Left ventricle myocardium inferior (tissue), 1 donor: ENCODE measurements at places on chromosomes 5 and 9.
A peak's percentile ranks its signal among the peaks of the same experiment; 100 is the strongest.

DNA sequence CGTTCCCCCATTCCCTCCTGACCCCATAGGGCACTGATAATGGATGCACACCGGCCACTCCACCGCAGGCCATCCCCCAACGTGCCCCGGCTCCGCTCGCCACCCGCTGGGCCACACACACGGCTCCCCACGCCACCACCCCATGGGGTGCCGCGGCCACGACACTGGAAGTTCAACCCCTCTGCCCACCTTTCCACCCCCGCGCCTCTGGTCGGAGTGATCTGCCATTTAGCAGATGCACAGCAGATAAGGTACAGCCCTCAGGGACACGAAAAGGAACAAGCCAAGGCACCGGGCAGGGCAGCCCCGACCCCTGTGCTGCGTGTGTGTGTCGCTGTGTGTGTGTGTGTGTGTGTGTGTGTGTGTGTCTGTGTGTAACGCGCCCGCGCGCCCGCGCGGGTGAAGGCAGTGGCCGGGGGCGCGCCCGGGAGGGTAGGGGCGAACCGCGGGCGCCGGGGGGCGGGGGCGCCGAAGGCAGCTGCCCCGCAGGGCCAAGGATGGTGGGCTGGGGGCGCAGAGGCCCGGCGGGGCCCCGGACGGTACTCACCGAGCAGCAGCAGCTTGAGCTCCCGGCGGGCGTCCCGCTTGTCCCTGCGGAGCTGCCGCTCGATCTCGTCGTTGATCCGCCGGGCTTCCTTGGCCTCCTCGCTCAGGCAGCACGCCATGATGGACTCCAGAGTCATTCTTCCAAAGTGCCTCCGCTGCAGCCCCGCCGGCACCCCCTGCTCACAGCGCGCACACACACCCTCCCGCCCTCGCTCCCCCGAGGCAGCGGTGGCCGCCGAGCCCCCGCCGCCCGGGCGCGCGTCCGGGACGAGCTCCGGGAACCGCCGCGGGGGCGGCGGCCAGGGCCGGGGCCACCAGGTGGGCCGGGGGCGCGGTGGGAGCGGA is 813 bp downstream of the GNAQ start:
- peaks cover 13% of the 10 kb centered on the region for H3K27me3 ChIP-seq
- peak overlapping the region; percentile 74 for H3K4me3 ChIP-seq
- peak overlapping the region; percentile 96 for H3K27ac ChIP-seq
- H3K36me3 ChIP-seq, result no peaks in the 10 kb centered on the region

- DNase-seq, result peak; percentile 62
- no peaks in the 10 kb centered on the region for H3K36me3 ChIP-seq
- H3K27me3 ChIP-seq, result no peaks in the 10 kb centered on the region
- H3K4me1 ChIP-seq, result peaks cover 88% of the 10 kb centered on the region
- peak overlapping the region; percentile 92 for H3K27ac ChIP-seq
Measured at GRCh38 chr9:113620377-113621161, 157.0 kb downstream of the RGS3 start.

- H3K4me3 ChIP-seq, result no peak overlapping the region
- peaks cover 89% of the 10 kb centered on the region for H3K4me1 ChIP-seq
- no peak for DNase-seq
- no peaks in the 10 kb centered on the region for H3K27me3 ChIP-seq
- peak overlapping the region; percentile 79 for H3K27ac ChIP-seq
Measured at GRCh38 chr9:93597142-93597706, 20.8 kb downstream of the PHF2 start.

DNA sequence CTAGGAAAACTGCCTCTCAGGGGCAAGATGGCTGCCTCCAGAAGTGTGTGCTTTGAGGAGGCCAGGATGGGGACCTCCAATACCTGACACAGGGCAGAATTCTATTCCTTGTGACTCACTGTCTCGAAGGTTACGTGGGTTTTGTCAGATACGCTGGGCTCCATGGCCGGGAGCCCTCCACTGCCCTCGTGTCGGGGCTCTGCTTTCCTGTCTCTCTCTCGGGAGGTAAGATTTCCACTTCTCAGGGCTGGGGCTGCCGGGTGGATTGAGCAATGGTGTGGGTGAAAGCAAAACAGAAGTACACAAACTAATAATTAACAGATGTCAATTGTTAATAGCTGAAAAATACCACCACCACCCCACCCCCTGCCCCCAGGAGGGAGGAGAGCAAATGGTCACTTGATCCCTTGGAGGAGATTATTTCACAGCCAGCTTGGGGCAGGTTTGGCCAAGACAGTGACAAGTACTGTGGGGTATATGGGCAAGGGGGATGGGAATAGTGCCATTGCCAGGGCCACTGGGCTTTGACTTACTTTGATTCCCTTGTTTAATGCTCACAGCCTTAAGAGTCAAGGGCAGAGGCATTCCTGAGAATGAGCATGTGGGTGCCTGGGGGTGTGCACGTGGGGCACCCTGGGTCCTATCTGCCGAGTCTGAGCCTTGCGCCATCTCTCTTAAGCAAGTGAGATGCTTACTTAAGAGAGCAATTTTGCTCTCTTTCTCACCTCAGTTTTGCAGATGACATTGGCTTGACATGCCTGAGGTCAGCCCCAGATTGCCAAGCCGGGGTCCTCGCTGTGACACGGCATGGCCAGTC is 28.8 kb upstream of the DAB2IP start:
- H3K4me1 ChIP-seq, result peaks cover 81% of the 10 kb centered on the region
- H3K27ac ChIP-seq, result peak overlapping the region; percentile 46
- no peaks in the 10 kb centered on the region for H3K36me3 ChIP-seq
- no peak for DNase-seq
- no peaks in the 10 kb centered on the region for H3K27me3 ChIP-seq

- H3K4me1 ChIP-seq, result peaks cover 17% of the 10 kb centered on the region
- H3K36me3 ChIP-seq, result no peaks in the 10 kb centered on the region
- H3K4me3 ChIP-seq, result peak within 1 kb of the TSS; percentile 73
- peaks cover 60% of the 10 kb centered on the region for H3K27me3 ChIP-seq
- DNase-seq, result peak; percentile 58
Measured at GRCh38 chr5:115816226-115817081, at the start of gene CDO1. Gene CDO1 (minus strand): TSS chr5:115816659. CDS start chr5:115816397, 262 bp downstream.

GRCh38 chr9:112863214-112863613 is 27.5 kb downstream of the SLC46A2 start:
- peaks cover 10% of the 10 kb centered on the region for H3K36me3 ChIP-seq
- peaks cover 19% of the 10 kb centered on the region for H3K4me1 ChIP-seq
- no peak overlapping the region for H3K4me3 ChIP-seq
- no peaks in the 10 kb centered on the region for H3K27me3 ChIP-seq
- peak overlapping the region; percentile 45 for H3K27ac ChIP-seq

GRCh38 chr5:17910318-17910717 is 276.1 kb downstream of the TAF11L14 start:
- H3K27ac ChIP-seq, result no peak overlapping the region
- H3K36me3 ChIP-seq, result no peaks in the 10 kb centered on the region
- H3K27me3 ChIP-seq, result no peaks in the 10 kb centered on the region
- DNase-seq, result no peak

- DNase-seq, result no peak
- no peaks in the 10 kb centered on the region for H3K27me3 ChIP-seq
- no peak overlapping the region for H3K27ac ChIP-seq
- H3K4me3 ChIP-seq, result no peak overlapping the region
- H3K4me1 ChIP-seq, result no peaks in the 10 kb centered on the region
Measured at GRCh38 chr5:111309384-111309783, 85.2 kb downstream of the CAMK4 start.

- H3K27me3 ChIP-seq, result no peaks in the 10 kb centered on the region
- peak overlapping the region; percentile 79 for H3K4me3 ChIP-seq
- DNase-seq, result no peak
Measured at GRCh38 chr9:69173497-69173890, 583 bp upstream of the TJP2 start.

GRCh38 chr5:89308606-89309040 is 425.6 kb upstream of the MEF2C start:
- H3K27me3 ChIP-seq, result no peaks in the 10 kb centered on the region

GRCh38 chr5:72842816-72843215 is 26.4 kb downstream of the TNPO1 start:
- H3K27ac ChIP-seq, result no peak overlapping the region
- no peak overlapping the region for H3K4me3 ChIP-seq

DNA sequence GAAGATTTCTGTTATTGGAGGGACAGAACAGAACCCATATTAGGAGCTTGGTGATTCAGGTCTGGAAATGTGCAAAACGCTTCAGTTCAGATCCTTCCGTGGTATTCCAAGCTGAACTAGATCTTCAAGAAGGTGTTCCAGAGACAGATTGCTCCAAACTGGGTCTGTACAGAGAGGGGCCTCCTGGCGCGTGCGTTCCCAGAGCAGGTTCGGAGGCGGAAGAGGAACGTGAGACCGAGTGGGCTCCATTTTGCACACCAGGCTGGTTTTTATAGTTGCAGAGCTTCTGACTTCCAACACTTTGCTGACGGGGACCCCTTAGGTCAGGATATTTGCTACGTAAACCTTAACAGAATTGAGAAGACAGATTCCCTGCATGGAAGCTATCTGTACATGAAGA is 16.7 kb upstream of the RPL26L1 start:
- H3K27me3 ChIP-seq, result no peaks in the 10 kb centered on the region
- H3K4me1 ChIP-seq, result peaks cover 35% of the 10 kb centered on the region
- no peak overlapping the region for H3K4me3 ChIP-seq
- peak overlapping the region; percentile 64 for H3K27ac ChIP-seq
- no peak for DNase-seq

DNA sequence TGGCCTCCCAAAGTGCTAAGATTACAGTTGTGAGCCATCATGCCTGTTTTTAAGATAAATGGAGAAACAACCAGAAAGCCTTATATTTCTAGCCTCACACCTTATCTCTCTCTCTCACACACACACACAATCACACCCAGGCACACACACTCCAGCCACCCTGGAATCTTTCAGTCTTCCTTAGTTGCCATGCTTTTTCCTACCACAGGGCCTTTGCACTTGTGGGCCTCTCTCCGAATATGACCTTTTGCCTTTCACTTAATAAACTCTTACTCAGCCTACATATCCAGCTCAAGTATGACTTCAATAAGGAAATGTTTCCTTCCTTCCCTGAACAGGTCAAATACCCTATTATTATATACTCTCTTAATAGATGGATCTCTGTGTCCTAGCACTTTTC is 290.7 kb downstream of the NFIB start:
- H3K4me1 ChIP-seq, result peaks cover 45% of the 10 kb centered on the region
- DNase-seq, result no peak
- H3K27me3 ChIP-seq, result no peaks in the 10 kb centered on the region
- H3K27ac ChIP-seq, result no peak overlapping the region

DNA sequence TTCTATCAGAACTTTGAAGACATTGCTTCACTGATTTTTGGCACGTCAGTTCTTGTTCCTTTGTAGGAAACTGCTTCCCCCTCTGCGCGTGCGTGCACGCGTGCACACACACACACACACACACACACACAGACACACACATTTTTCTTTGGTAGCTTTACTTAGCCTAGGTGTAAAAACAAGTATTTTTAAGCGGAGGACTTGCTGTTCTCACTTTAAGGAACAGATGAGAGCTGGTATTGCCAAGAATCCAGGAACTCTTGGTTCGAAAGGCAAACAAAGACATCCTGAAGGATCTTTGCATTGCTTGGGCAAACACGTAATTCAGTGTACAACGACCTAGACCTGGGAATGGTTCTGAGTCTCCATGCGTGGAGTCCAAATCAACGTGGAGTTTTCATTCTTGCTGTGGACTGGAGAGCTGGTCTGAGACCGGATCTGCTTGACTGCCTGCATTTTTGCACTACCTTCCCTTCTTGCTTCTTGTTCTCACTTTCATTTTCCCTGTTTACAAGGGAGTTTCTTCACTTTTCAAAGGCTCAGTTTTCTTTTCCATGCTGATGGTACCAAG is 8.2 kb downstream of the TMEM268 start:
- peaks cover 10% of the 10 kb centered on the region for H3K4me1 ChIP-seq
- peak overlapping the region; percentile 24 for H3K4me3 ChIP-seq
- DNase-seq, result no peak
- no peaks in the 10 kb centered on the region for H3K27me3 ChIP-seq

DNA sequence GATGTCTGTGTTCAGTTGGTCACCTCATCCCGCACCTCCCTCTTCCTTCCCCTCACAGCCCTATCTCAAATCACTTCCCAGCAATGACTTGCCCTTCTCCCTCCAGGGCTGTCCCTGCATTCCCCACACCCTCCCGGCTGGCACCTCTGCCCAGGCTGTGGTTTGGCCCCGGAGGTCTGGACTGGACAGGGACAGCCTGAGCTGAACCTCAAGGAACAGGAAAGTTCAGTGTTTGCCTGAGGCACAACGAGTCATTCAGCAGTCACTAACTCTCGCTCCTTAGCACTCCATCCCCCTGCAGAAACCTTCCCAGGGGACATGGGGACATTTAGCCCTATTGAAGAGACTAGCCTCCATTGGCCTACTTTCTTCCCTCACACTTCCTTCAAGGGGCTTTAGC is 58.3 kb upstream of the MAP3K1 start:
- H3K27me3 ChIP-seq, result no peaks in the 10 kb centered on the region
- H3K4me1 ChIP-seq, result peaks cover 28% of the 10 kb centered on the region
- H3K27ac ChIP-seq, result no peak overlapping the region
- no peaks in the 10 kb centered on the region for H3K36me3 ChIP-seq
- H3K4me3 ChIP-seq, result no peak overlapping the region

GRCh38 chr9:137715321-137715720 is 96.5 kb downstream of the EHMT1 start:
- no peak overlapping the region for H3K4me3 ChIP-seq
- no peaks in the 10 kb centered on the region for H3K27me3 ChIP-seq
- peaks cover 52% of the 10 kb centered on the region for H3K36me3 ChIP-seq

GRCh38 chr9:32881948-32882347 is 98.6 kb downstream of the TMEM215 start:
- H3K27me3 ChIP-seq, result no peaks in the 10 kb centered on the region
- DNase-seq, result no peak
- H3K4me1 ChIP-seq, result peaks cover 12% of the 10 kb centered on the region
- no peak overlapping the region for H3K4me3 ChIP-seq

- H3K4me3 ChIP-seq, result no peak overlapping the region
- no peaks in the 10 kb centered on the region for H3K27me3 ChIP-seq
- no peak for DNase-seq
Measured at GRCh38 chr5:68459093-68459809, 243.7 kb downstream of the PIK3R1 start.

GRCh38 chr5:15338546-15338945 is 161.4 kb upstream of the FBXL7 start:
- no peaks in the 10 kb centered on the region for H3K36me3 ChIP-seq
- no peak overlapping the region for H3K4me3 ChIP-seq
- DNase-seq, result no peak

DNA sequence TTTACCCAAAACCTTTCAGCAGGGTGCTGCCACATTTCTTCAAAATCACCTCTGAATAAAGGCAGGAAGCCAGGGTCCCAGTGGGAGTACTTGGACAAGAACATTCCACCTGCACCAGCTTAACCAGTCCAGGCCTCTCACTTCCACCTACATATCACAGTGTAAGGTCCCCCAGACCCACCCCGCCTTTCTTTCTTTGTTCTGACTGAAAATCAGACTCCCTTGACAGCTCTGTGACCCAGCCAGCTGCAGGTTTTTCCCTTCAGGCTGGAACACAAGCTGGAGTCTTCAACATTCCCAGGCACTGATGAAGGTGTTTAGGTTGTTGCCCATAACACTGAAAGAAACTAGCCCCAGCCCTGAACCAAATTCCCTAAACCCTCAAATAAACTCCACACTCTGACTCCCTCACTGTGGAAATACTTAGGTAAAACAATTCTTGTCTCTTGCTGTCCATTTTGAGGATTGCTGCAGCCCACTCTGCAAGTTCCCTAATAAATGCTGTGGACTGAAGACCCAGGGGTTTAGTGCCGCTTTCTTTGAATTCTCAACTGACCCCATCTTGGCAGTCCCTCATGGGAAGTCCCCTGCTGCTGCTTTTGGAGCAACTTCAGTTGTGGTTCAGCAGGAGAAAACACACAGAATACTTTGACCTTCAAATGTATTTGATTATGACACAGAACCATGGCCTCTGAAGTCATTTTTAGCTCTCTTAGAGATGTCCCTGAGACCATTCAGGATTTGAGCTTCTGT is 24.8 kb downstream of the P4HA2 start:
- H3K36me3 ChIP-seq, result peaks cover 80% of the 10 kb centered on the region
- H3K27me3 ChIP-seq, result no peaks in the 10 kb centered on the region
- H3K4me1 ChIP-seq, result peaks cover 56% of the 10 kb centered on the region
- no peak overlapping the region for H3K4me3 ChIP-seq
- DNase-seq, result no peak
